ENCODE measurements at places on chromosomes 2 and 18.

DNA sequence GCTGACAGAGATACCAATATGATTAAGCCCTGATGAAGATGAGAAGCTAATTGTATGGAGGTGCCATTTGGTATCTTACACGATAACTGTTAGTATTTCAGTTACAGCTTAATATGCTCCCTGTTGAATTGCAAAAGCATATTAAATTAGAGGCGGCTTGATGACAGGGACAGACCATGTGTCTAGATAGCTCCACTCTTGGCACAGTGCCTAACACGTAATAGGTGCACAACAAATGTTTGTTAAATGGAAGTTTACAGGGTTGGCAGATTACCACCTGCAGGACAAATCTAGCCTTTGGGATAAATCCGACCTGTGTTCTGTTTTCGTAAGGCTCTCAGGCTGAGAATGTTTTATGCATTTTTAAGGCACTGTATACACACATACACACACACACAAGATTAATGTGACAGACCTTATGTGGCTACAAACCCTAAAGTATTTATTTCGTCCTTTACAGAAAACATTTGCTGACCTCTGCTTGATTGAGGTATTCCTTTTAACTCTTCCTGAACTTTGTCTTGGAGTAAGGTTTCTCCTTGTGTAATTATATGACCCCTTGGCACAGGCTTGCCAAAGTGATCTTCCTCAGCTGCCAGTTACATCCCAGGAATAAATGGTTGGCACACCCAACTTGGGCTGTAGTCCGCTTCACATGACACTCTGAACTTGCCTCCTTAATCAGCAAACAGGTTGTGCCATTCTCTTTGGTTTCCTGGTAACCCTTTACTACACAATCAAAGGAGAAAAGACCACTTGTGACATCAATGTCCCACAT is 348.9 kb downstream of the HRH4 start:
- DNase-seq, result no peak

GRCh38 chr18:13366962-13367892 is 148.7 kb downstream of the LDLRAD4 start:
- DNase-seq, result no peak

GRCh38 chr2:163077241-163077640 is 238.7 kb upstream of the KCNH7 start:
- DNase-seq, result no peak

GRCh38 chr2:161625314-161625919 is 1.2 kb downstream of the SLC4A10 start:
- DNase-seq, result peak; percentile 71

GRCh38 chr2:233244818-233245217 is 6.7 kb upstream of the ATG16L1 start:
- DNase-seq, result no peak

DNA sequence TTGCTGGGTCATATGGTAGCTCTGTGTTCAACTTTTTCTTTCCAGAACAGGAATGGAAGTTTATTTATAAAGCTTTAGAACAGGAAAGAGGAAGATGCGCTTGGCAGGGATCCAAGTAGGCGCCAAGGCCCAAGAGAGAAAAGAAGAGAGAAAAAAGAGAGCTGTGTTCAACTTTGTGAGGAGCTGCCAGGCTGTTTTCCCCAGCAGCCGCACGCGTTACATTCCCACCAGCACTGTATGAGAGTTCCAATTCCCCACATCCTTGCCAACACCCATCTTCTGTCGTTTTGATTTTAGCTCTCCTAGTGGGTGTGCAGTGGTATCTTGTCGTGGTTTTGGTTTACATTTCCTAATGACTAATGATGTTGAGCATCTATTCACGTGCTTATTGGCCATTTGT is 51.4 kb downstream of the KCNF1 start:
- DNase-seq, result no peak

DNA sequence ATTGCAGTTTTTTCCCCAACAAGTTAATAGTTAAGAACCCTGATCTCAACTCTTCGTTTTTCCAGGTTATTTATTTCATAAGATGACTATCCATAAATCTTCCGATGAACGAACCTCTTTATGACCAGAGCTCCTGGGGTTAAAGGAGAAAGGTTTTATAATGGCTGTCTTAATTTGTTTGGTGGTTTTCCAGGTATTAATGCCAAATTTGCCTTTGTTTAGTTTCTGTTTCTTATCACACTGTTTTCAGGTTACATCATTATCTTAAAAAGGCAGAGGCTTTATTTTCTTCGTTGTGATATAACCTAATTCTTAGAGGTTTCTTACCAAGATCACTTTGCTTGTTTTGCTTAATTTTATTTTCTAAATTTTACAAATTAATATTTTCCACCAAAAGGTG is 10.1 kb downstream of the ZNF638 start:
- no peak for DNase-seq

DNA sequence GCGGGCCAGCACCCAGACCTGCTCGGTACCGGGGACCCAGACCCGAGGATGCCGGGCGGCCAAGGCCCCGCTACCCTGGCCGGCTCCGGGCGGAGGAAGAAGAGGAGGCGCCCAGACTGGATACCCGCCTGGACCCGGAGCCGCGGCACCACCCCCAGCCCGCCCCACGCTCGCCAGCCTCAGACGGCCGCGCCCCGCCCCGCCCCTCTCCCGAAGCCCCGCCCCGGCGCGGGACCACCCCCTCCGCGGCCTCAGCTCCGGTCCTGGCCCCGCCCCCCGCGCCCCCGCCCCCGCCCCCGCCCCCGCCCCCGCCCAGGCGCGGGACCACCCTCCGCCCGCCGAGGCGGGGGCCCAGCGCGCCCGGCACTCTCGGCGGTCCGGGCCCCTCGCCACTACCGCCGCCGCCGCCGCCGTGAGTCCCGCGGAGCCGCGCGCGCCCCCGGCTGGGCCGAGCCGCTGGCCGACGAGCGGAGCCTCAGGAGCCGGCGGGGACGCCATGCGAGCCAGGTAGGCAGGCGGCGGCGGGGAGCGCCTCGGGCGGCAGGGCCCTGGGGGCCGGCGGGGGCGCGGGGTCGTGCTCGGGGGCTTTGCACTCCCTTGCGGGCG is at the start of gene SH3BP4:
Gene SH3BP4, plus strand, starts transcription at position 354 of the 606 bp plus-strand sequence. CDS start 82,986 bp downstream, outside the sequence.
- peak; percentile 82 for DNase-seq

- DNase-seq, result no peak
These were observed 237.0 kb downstream of the HDAC4 start for GRCh38 chr2:239163688-239164334.

GRCh38 chr2:9250498-9251153 is 44.0 kb downstream of the ASAP2 start:
- no peak for DNase-seq

- DNase-seq, result no peak
These were observed 72.0 kb downstream of the DNER start for GRCh38 chr2:229642371-229642770.

GRCh38 chr2:237319086-237319820 is 94.7 kb downstream of the COL6A3 start:
- DNase-seq, result no peak

GRCh38 chr2:111219734-111220505 is 99.2 kb downstream of the BCL2L11 start:
- no peak for DNase-seq

DNA sequence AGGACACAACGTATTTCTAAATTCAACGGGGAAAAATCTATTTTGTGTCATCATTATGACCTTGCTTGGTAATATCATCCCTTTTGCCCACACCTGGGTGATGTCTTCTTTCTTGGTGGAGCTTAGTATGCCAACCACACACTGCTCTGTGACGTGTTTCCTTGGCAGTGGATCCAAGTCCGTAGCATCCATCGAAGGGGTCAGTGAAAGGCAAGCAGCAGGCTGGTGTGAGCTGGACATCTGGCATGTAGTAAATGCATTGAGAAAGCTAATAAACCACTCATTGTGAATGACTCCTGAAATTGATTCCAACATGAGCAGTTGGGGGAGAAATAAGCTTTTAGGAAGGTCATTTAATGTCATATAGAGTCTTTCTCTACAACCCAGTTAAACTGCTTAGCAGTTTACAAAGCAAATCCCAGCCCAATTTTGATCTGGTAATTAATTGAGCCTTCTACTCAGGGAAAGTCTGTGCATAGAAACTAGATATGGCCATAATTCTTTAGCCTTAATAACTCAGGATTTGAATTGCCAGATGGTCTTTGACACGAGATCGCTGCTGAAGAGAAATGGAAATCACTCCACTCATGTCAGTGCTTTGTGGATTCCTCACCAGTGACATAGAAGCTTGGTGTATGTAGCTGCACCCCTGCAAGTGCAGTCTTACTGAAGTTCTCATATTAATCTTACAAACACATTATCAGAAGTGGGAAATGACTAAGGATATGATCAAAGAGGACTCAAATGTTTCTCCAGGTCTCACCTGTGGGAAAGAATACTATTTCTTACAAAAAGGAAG is 494.8 kb downstream of the CMPK2 start:
- DNase-seq, result no peak

DNA sequence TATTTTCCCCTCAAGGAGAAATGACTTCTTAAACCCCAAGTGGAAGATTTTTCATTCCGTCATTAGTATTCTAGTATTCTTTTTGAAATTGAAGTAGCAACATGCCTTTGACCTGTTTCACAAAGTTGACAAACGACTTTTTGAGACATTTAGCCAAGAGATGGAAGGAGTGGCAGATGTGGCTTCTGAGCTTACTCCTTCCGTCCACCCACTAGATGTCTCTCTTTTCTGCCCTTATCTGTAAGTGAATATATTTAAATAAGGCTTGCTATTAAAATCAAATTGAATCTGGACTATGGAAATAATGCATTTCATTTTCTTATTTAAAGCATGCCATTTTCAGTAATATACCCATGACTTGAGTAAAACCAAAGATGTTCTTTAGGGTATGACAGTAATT is 74.1 kb downstream of the ACTR3 start:
- no peak for DNase-seq

- no peak for DNase-seq
These were observed 226.1 kb downstream of the VAPA start for GRCh38 chr18:10139783-10140410.

GRCh38 chr2:147223553-147224060 is 621.2 kb upstream of the ACVR2A start:
- peak; percentile 92 for DNase-seq

DNA sequence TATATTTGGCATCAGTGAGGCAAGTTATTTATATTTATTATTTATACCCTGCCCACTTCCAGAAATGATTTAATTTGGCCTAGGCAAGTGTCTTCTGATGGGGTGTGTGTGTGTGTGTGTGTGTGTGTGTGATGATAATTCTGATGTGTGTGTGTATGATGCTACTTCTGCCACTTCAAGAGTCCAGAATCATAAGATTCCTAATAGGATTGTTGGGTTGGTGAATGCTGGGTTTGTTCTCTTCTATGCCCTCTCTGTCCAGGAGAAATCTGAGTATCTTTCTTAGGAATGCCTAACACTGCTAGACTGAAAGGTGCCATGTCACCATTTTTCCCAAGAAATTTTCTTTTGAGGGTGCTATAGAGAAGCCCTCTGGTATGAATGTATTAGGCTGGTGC is 122.5 kb downstream of the SPTBN1 start:
- DNase-seq, result no peak

- DNase-seq, result no peak
These were observed 223.2 kb upstream of the PIK3C3 start for GRCh38 chr18:41731884-41732283.

DNA sequence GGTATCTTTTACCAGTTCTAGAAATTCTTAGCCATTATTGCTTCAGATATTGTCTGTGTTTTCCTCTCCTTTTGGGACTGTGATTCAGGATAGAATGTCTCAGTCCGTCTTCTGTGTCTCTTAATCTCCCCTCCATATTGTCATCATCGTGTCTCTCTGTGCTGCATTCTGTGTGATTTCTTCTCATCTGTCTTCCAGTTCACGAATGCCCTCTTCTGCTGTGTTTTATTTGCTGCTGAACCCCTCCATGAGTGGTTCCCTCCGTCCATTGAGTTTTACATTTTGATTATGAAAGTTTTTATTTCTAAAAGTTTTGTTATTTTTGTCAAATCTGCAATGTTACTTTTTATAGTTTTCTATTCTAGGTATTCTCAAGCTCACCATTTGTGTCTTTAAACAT is 11.7 kb downstream of the D2HGDH start:
- DNase-seq, result no peak

DNA sequence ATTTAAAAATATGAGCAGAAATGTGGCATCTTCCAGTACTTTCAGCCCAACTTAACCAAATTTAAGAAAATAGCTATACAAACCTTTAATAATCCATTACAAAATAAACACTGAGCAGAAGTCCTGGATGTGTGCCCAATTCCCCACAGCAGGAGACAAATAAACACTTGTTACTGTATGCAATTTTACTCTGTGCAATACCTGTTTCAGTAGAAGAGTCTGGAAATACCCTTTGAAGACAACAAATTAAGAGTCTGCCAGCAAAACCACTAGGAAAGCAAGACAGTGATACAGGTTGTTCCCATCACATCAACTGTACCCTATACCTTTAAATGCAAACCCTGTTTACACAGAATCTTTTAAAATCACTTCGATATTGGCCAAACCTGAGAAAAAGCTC is 41.4 kb upstream of the RNU4ATAC start:
- peak; percentile 91 for DNase-seq
